ENCODE measurements at places on chromosomes 6 and 20.

DNA sequence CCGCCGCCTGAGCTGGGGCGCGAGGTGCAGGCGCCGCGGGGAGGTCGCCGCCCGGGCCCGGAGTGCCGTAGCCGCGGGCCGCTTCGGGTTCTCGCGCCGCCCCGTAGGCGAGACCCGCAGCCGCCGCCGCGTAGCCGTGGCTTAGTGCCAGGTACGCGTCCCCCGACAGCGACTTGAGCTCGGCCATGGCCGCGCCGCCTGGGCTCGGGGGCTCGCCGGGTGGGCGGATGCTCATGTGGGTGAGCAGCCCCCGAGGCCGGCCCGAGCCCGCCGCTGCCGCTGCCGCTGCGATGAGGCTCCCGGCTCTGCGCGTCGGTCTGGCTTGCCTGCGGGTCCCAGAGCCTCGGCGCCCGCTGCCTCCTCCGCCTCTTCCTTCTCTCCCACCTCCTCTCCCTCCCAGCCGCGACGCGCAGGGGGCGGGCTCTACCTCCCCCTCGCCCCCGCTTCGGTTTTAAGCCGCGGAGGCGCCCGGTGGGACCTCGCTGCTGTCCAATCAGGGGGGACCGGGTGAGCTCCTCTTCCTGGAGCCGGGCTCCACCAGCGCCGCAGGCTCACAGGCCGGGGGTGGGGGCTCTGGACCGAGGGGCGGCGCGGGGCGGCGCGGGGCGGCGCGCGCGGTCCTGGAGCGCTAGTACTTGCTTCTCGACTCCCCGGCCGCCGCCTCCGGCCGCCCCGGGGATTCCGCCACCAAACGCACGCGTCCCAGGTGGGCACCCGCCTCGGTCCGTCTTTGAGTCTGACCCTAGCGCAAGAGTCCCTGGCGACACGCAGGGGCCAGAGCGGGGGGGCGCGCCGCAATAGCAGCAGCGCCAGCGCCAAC lies at the start of gene BHLHE23:
BHLHE23 (minus strand) TSS at position 425 of the 820 bp plus-strand sequence; CDS start at position 235, 190 bp downstream.
- no peak for DNase-seq

- DNase-seq, result peak; percentile 4
Observed at GRCh38 chr6:72040111-72040510, 153.8 kb downstream of the RIMS1 start.

DNA sequence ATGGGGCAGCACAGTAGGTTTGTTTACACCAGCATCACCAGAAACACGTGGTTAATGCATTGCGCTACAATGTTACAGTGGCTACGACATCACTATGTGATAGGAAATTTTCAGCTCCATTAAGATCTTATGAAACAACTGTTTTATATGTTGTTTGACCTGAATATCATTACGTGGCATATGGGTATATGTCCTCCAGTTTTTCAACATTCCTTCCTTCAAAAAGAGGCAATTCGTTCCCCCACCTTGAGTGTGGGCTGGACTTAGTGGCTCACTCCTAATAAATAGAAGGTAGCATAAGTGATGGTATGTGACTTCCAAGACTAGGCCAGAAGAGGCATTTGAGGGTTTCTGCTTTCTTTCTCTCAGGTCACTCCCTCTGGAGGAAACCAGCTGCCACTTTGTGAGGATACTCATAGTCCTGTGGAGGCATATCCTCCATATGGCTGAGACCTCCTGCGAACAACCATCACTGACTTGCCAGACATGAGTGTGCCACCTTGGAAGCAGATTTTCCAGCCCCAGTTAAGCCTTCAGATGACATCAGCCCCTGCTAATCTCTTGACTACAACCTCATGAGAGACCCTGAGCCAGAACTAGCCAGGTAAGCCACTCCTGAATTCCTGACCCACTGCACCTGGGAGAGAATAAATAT lies 2.3 kb upstream of the TRAM2 start:
- no peak for DNase-seq

DNA sequence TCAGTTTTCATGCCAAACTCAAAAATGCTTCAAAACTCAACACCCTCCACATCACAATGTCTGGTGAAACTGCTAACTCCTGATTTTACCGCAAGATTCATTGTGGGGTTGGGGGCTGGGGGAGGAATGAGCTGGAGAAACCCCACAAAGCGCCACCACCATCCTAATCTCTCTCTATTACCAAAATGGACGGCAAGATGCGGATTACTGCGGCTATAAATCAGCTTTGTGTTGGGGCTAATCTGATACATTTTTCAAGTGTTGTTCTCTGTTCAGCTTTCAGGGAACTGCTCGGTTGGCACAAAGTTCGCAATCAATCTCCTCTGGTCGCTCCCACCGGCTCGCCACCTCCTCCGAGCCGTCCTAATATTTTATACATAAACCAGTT lies 83.7 kb downstream of the TMEM242 start:
- no peak for DNase-seq

- DNase-seq, result no peak
Observed at GRCh38 chr6:14656649-14657048, 539.1 kb downstream of the CD83 start.

GRCh38 chr20:21074605-21075336 lies 31.4 kb downstream of the LINC00237 start:
- DNase-seq, result no peak

DNA sequence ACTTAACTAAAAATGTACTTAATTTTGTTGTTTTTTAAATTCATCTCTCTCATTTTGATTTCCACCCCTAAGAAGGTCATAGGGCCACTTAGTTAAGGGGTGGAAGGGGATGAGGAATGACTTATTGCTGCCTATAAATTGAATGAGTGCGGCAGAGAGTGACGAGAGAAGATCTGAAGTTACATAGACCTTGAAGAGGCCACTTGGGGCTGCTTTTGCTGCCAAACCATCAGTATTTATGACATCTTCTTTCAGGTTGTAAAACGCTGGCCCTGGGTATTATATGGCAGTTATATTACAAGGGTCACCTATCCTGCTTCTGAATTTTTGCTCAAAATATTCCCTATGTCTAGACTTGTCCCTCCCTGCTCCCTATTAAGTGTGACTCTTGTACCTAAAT lies 119.6 kb upstream of the RIMS1 start:
- no peak for DNase-seq

- DNase-seq, result no peak
Observed at GRCh38 chr6:166815629-166816028, 140.7 kb downstream of the RNASET2 start.

GRCh38 chr6:70133246-70133645 lies 169.6 kb downstream of the COL9A1 start:
- no peak for DNase-seq

DNA sequence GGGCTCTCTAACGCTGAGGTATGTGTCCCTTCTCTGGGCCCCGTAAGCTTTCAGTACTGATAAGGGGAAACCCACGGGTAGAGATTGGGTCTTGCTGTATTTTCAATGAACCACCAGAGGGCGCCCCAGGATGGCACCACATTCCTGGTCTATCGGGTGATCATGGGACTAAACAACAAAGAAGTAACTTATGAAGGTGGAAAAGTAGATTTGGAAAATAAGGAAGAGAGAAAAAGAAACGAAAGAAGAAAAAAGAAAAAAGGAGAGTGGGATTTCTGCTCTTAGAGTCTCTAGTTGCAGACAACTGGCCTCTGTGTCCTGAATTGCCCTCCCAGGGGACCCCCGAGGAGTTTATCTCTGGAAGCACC lies 93.8 kb downstream of the GMPR start:
- DNase-seq, result peak; percentile 85

GRCh38 chr6:26531897-26532296 lies 6.3 kb upstream of the HMGN4 start:
- no peak for DNase-seq

GRCh38 chr20:8260837-8261251 lies 128.8 kb downstream of the PLCB1 start:
- DNase-seq, result no peak

DNA sequence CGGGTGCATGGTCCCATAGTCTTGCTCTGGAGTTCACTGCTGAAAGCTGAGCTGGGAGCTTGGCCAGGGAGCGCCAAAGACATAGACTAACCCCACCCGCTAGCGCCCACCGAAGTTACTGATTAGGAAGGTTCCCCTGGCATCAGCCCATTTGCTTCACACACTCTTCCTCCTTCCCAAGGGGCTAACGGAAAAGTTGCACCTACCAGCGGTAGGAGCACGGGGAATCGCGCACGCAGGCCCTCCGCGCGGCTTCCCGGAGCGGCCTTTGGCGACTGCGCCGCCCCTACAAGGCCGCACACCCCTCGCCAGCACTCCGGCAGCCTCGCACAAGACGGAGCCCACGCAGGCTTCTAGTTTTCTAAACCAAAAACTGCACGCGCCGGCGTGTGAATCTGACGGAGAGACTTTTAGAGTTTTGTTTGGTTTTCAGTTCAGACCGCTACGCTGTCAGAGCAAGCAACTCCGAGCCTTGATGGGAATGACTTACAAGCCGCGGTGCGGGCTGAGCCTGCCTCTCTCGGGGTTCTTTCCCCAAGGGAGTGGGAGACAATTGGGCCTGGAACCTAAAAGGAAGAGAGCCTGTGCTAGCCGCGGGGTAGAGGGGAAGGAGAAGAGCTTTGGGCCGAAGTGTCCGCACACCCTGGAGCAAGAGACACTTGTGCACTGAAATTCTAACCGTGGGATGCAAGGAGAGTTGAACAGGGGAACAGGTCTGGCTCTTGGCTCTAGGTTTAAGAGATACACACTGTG lies 891 bp upstream of the POU3F2 start:
- DNase-seq, result peak; percentile 28

Data from fibroblast of villous mesenchyme (primary cell).